NCI-H1105 (cell line): ENCODE measurements at places on chromosomes 11 and 22.

GRCh38 chr11:68214173-68215086 is 1.3 kb upstream of the KMT5B start:
- DNase-seq, result no peak

DNA sequence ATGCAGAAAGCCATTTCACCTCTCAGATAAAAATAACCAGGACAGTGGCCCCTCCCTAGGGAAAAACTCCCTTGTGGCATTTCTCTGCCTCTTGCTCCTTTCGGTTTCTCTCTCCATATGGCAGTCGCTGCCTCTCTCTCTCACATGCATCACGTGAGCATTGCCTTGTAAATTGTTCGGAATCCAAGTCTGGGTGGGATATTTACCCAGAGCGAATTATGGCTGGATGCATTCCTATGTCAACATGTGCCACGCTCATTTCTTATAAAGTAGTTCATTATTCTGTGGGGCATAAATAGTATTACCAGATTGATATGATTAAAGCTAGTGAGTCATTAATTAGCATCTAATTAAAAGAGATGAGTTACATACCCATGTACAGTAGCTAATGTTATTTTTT is 392.9 kb downstream of the INSC start:
- DNase-seq, result no peak

GRCh38 chr11:44625759-44626523 is 60.5 kb downstream of the CD82 start:
- no peak for DNase-seq

DNA sequence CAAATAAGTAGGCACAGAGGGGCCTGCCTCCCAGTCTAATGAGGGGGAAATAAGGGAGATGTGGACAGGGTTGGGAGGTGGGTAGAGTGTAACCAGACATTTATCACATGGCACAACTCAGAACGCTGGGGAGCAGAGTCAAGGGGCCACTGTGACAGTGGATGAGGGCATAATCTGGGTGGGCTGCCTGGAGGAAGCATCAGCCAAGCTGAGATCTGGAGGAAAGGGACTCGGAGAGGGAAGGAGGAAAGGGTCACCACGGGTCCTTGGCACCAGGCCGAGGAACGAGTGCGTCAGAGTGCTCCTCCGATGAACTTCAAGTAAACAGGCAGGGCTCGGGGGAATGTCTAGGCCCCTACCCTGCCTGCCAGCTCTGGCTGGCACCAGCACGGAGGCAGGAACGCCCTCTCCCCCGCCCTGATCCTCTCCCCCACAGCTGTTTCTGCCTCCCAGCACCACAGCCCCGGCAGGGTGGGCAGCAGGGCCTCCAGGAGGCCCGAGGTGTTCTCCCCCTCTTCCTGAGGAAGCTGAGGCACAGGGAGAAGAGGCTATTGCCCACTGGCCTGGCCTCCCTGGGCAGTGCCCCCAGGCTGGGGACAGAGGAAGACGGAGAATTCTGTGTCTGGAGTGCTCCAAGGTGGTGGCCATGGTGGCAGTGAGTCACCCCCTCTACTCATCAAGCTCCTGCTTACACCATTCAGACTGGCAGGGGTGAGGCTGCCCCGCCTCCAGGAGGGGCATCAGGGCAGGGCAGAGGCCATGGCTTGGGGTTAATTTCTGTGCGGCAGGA is 4.2 kb downstream of the ALDH3B1 start:
- DNase-seq, result no peak

GRCh38 chr11:65911682-65912568 is 6.9 kb downstream of the C11orf68 start:
- peak; percentile 65 for DNase-seq

GRCh38 chr11:43950311-43950855 is 7.9 kb downstream of the C11orf96 start:
- DNase-seq, result no peak

DNA sequence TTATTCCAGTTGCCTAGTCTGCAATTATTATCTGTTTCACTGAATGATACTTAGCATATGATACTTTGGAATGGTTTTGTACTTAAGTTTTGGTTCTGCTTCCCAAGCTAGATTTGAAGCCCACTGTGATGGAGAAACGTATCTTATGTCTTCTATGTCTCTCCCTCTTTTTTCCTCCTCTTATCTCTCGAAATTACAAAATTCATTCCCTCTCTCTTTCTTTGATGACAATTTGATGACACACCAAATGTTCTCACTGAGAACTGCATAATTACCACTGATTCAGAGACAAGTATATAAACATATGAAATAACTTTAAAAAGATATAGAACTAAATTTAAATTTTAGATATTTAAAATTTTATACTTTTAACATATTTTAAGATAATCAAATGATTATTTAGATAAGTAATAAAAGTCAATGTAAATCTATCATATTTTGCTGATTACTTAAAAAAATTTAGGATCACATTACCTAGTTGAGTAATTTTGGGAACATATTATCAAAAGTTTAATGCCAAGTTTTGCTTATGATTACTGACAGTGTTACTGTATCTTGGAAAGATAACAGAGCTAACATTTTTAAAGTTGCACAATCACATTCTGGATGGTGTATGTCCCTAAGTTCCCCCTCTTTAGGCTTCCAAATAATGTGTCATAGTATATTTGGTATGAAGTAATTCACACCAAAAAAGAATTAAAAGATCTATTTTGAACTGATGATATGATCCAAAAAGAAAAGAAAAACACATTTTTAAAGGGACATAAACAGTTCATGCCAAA is 255.3 kb downstream of the SBF2 start:
- DNase-seq, result no peak

GRCh38 chr11:10301656-10302358 is 3.1 kb upstream of the ADM start:
- DNase-seq, result no peak

- DNase-seq, result no peak
Measured at GRCh38 chr11:63489879-63490278, 1.1 kb downstream of the PLAAT5 start.

GRCh38 chr11:1743585-1744136 is 6.7 kb downstream of the IFITM10 start:
- no peak for DNase-seq

DNA sequence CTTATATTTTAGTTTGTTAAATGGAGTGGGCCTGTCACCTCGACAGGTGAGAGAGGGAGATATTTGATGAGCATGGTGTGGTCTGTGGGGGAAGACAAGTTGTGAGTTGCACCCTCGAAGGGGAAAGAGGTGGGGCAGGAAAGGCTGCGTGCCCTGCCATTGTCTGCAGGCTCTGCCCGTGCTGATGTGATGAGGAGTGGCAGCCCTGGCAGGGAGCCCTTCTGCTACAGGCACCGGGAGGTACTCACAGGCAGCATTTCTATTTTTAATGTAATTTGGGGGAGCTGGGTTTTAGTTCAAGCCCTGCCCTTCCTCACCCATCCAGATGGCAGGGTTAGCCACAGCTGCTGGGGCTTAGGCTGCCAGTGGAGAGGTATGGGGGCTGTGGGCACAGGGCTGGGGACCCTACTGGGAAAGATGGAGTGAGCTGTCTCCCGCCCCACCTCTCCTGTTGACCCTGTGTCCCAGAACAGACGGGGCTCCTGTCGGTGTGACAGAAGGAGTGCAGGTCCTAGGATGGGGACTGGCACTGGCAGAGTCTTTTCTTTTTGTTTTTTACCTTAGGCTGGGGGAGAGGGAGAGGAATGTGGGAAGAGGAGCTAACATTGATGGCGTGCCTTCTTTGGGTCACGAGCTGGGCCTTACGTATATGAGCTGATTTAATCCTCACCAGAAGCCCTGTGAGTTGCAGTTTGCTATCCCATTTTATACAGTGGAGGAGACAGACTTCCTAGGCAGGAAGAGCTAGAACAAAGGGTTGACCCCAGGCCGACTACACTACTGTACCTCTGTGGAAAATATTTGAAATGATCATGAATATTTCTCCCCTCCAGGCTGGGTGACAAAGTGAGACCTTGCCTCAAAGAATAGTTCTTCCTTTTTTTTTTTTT is 51.6 kb downstream of the CEP164 start:
- DNase-seq, result no peak

DNA sequence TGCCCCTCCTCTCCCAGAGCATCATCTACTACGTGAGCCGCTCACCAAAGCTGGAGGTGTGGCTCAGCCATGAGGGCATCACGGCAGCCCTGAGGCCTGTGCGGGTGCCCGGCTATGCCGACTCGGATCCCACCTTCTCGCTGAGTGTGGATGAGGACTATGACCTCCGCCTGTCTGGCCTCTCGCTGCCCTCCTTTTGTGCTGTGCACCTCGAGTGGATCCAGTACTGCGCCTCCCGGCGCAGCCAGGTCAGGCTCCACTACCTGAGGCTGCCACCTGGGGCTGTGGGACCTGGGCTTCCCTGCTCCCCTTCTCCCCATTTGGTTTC is 3.8 kb upstream of the SIPA1 start:
- DNase-seq, result no peak

- no peak for DNase-seq
Measured at GRCh38 chr11:873706-874105, 31.1 kb downstream of the TSPAN4 start.

DNA sequence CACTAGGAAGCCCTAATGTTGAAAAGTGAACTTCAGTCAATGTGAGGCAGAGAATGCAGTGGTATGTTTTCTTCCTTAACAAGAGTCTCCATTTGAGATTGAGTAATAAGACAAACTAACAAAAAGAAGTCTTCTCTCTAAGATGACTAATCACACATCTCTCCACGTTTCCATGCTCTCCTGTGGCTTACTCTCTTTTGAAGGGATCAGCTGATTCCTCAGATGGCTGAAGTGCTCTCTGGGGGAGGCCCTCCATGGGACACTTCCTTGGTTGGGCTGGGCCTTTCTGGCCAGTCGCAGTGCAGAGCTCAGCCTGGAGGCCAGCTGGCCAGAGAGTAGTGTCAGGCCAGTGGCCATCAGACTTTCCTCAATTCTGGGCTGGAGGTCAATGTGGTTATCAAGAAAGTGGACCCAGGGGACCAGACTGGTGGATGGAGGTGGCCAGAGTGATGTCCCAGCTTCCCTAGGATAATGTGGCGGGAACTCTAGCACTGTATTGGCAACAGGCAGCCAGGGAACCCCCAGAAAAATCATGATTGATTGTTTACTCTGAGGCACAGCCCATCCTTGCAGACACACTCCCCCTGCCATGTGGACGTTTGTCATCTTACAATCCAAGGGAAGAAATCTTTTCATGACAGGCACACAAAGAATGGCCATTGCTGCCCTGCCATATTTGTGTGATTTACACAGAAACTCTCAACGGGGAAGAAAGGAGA is 14.5 kb downstream of the CSRP3 start:
- DNase-seq, result no peak

GRCh38 chr11:46761807-46762206 is 42.8 kb downstream of the F2 start:
- DNase-seq, result no peak

DNA sequence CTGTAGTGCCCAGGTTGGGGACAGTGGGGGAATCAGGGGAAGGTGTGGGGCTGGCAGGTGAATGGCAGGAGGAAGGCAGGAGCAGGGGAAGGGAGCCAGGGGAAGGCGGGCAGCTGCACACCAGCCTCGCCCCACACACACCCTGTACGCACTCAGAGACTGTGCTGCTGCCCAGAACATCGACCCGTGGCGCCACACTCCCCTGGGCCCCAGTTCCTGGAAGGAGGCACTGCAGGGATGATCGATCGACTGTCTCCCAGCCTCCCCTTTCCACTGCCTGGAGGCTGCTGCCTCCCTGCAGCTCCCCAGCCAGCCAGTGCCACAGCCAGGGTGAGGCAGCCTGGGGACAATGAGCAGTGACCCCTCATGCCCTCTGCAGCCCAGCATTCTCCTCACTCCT is 19.2 kb downstream of the PDE2A start:
- no peak for DNase-seq

DNA sequence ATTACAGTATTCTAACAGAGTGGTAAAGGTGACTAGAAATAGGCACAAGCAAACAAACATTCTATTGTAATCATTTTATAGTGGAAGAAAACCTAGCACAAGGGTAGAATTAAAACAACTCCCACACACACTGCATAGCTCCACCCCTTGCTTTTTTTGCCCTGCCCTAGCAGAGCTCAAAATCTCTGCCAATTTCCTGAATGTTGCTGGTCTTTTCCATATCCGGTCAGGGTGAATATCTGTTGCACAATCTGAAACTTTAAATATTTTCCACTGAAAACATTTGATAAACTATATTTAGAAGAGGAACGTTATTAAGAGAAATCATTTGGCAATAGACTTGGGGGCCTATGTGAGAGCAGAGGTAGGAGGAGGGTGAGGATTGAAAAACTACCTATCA is 2.7 kb downstream of the SPA17 start:
- DNase-seq, result no peak

DNA sequence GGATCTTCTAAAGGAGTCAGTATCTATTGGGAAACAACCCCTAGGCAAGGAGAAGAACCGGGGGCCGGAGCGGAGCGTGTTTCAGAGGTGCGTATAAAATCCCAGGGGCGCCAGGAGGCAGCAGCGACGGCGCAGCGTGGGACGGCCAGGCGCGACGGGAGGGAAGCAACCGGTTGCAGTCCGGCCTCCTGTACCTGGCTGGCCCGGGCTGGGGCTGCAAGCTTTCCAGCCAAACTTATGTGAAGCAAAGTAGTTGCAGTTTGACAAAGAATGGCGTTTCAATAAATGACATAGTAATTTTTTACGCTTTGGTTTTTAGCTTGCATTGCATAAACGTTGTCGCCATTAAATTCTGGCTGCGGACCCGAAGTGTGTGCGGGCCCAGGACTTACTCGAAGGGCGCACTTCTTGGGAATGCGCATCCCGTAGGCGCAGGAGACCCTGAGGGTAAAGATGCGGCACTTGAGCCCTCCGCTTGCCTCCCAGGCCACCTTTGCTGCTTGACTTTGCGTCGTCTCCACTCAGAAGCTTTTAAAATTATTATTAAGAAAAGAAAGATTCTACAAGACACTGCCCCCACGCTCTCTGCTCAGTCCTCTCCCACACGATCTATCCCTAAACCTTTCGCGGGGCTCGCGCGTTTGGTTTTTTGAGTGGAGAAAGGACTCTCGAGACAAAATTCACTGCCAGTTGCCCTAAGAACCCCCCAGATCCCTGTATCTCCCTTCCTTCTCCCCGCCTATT is 1.6 kb upstream of the WT1 start:
- no peak for DNase-seq

DNA sequence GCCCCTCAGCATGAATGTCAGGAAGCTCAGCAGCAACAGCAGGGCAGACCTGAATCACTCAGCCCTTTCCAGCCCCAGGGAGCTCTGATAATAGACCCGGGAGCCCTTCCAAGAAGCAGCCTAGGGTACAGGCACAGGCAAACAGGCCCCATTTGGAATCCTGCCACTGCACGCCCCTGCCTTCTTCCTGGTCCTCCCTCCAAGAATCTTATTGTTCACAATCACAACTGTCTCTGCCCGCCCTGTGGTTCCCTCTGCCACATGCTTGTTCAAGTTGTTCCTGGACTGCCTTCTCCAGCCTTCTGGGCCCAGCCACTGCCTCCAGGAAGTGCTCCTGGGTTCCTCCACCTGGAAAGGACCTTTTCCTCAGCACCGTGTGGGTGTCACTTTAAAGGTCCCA is 54.6 kb downstream of the LRRC32 start:
- no peak for DNase-seq

GRCh38 chr11:71580057-71581003 is 2.3 kb downstream of the KRTAP5-11 start:
- peak; percentile 63 for DNase-seq
